ENCODE measurements at places on chromosomes 13 and 19.

GRCh38 chr19:15187026-15188007 lies 13.5 kb downstream of the NOTCH3 start:
- no peak for DNase-seq

GRCh38 chr19:7868671-7869452 lies 5.3 kb downstream of the PRR36 start:
- DNase-seq = peak; percentile 82

- DNase-seq = no peak
Measured at GRCh38 chr13:93649496-93649895, 422.9 kb downstream of the GPC6 start.

- no peak for DNase-seq
Measured at GRCh38 chr13:78997902-78998629, 339.1 kb upstream of the OBI1 start.

GRCh38 chr13:113292021-113292862 lies 4.8 kb upstream of the LAMP1 start:
- no peak for DNase-seq

DNA sequence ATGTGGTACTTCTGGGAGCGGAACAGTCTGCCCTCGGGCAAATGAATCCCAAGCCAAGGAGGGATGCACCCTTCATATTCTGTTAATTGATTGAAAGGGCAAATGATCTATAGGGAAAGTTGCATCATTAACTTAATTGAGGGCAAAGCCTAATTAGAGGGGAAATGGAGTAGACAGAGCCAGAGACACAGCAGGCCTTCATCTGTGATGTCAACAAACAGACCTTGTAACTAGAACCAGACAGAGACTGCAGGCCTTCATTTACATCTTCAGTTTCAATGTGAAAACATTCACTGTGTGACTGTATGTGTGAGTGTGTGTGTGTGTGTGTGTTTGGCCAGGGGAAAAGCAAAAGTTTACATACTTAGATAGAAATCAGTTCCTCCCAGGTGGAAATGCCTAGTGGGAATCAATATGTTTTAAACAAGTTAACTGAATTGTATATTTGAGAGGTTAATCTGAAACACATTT lies 126.4 kb downstream of the SPRY2 start:
- DNase-seq = no peak

DNA sequence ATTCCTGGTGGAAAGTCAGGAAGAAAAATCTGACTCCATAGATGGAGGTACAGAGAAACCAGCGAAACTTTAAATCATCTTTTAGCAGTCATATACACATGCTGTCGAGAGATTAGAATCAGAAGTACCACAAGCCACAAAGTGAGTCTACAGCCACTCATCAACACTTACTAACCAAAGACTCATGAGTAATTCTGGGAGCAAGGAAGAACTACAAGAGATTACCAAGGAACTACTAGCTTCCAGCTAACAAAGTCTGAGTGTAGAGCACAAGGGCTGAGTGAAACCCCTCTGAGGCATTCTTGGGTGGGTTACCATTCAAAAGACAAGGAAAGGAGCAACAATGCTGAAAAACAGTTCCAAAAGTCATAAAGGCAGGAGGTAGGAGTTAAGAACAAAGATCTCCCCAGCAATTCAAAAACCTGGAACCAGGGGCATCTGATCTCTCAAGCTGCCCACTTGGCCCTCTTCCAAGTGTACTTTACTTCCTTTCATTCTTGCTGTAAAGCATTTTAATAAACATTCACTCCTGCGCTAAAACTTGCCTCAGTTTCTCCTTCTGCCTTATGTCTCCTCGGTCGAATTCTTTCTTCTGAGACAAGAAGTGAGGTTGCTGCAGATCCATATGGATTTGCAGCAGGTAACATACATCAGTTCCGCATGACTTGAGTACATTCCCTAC lies 13.0 kb downstream of the RBM26 start:
- no peak for DNase-seq

DNA sequence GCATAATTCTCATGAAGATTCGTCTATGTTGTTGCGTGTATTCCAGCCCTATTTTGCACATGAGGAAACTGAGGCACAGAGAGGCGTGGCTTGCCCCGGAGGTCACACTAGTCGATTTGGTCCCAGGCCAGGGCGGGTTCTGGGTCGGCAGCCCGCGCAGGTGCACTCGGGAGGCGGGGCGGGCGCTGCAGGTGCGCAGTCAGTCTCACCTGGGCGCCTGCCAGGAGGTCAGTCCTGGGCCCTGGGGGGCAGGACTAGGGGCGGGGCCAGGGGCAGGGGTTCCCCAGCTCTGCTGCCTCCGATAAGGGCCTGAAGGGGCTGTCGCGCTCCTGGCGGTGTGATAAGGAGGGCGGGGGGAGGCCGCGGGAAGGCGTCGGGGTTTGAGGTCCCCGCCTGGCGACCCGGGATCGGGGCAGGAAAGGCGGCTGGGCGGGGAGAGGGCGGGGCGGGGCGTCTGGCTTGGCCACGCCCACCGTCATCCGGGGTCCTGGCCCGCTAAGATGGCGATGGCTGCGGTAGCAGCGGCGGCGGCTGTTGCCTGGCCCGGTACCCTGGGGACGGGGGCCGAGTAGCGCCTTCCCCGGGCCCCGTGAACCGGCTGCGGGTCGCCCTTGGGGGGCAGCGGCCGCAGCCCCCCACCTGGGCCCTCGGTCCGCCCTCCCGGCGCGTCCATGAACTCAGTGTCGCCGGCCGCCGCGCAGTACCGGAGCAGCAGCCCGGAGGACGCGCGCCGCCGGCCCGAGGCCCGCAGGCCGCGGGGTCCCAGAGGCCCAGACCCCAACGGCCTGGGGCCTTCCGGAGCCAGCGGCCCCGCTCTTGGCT lies at the start of gene ATG4D:
Gene ATG4D, plus strand, starts transcription at position 485 of the 822 bp plus-strand sequence. Its CDS starts 187 bp downstream, at position 672.
- peak; percentile 86 for DNase-seq

DNA sequence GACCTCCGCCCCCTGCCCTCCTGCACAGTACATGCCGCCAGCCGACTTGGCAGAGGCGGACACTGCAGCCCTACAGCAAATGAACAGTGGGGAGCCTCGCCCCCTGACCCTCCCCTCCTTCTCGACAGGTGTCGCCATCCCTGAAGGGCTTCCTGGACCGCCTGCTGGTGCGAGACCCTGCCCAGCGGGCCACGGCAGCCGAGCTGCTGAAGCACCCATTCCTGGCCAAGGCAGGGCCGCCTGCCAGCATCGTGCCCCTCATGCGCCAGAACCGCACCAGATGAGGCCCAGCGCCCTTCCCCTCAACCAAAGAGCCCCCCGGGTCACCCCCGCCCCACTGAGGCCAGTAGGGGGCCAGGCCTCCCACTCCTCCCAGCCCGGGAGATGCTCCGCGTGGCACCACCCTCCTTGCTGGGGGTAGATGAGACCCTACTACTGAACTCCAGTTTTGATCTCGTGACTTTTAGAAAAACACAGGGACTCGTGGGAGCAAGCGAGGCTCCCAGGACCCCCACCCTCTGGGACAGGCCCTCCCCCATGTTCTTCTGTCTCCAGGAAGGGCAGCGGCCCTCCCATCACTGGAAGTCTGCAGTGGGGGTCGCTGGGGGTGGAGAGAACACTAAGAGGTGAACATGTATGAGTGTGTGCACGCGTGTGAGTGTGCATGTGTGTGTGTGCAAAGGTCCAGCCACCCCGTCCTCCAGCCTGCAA lies 18.3 kb upstream of the NCCRP1 start:
- DNase-seq = no peak

GRCh38 chr13:103812971-103813370 lies 746.8 kb upstream of the SLC10A2 start:
- DNase-seq = no peak

GRCh38 chr19:52600639-52601024 lies 30.5 kb downstream of the ZNF701 start:
- no peak for DNase-seq

GRCh38 chr13:33139780-33140535 lies 123.7 kb downstream of the KL start:
- DNase-seq = no peak

- DNase-seq = no peak
Measured at GRCh38 chr13:110687736-110688135, 18.2 kb downstream of the CARS2 start.

DNA sequence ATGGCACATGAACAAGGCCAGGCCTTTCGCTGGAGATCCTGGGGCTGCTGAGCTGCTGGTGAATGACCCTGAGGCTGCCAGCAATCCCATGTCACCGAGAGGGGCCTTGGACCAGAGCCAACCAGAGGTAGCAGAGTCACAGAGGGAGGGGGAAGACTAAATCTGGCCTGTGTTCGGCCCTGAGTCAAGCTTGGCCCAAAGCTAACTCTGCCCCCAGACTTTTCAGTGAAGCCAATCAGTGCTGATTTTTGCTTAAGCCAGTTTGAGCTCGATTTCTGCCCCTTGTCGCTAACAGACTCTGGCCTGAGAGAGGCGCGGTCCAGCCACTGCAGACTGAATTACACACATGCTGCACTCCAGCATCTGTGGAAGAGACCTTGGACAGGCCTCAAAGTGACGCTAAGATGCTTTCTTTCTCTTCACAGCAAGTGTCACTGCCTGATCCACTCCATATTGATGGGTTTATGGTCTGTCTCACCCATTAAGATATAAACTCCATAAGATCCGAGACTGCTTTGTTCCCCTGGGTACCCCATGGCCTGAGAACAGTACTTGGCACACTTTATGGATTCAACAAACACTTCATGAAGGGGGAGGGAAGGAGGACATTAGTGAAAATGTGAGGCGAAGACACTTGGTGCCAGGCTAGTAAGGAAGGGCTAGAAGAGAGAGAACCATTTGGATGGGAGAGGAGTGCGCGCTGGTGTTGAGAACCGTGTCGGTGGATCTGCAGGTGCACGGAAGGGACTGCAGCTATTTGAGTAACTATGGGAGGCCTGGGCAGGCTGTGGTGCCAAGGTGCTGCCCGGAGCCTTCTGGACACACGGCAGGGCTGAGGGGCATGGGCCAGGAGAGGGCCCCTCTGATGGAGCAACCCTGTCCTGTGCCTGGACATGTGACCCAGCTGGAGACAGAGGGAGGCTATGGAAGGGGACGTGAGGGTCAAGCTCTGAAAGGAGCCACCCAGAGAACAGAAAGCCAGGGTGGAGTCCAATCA lies 17.6 kb downstream of the RANBP3 start:
- DNase-seq = no peak

- no peak for DNase-seq
Measured at GRCh38 chr19:4061683-4062418, 4.8 kb downstream of the ZBTB7A start.

DNA sequence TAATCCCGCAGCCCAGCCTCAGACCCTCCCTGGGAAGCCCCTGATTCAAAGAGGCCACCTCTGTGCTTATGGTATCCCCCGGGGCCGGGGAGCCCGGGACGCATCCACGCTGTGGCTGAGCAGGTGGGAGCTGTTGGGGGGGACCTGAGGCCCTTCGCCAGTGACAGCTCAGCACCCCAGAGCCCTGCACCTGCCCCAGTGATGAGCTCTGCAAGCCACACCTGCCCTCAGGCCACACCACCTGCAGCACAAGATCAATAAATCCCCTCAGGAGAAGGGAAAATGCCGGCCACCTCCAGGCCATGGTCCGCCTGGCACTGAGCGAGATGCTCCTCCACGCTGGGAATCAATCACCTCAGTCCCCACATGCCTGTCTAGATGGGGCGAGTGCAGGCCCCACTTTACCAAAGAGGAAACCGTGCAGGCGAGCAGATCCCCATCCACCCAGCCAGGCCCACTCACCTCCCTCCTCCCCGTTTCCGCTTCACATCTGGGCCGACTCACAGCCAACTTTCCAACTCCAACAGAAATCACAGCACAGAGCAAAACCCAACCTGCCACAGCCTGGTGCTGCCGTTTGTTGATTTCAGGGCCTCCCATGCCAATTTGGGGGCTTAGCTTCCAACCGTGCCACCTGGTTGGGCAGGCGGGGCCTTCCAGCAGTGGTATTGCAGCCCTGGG lies 12.8 kb downstream of the MOB3A start:
- peak; percentile 68 for DNase-seq

DNA sequence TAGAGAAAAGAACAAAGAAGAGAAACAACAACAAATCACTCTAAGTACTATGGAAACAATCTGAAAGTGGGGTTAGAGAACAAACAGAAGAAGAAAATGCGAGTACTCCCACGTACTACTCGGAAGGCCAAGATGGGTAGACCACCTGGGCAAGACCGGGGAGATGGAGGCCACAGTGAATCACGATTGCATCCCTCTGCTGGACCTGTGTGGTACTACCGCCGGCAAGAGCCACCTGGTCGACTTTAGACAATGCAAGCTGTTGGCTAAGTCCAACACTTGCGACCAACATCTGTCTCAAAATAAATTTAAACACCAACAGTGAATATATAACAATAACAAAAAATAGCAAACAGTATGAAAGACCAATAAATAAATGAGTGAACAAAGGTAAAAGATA lies 45.5 kb upstream of the ZNF91 start:
- DNase-seq = no peak

GRCh38 chr13:78476910-78477309 lies 126.4 kb downstream of the POU4F1 start:
- DNase-seq = no peak

DNA sequence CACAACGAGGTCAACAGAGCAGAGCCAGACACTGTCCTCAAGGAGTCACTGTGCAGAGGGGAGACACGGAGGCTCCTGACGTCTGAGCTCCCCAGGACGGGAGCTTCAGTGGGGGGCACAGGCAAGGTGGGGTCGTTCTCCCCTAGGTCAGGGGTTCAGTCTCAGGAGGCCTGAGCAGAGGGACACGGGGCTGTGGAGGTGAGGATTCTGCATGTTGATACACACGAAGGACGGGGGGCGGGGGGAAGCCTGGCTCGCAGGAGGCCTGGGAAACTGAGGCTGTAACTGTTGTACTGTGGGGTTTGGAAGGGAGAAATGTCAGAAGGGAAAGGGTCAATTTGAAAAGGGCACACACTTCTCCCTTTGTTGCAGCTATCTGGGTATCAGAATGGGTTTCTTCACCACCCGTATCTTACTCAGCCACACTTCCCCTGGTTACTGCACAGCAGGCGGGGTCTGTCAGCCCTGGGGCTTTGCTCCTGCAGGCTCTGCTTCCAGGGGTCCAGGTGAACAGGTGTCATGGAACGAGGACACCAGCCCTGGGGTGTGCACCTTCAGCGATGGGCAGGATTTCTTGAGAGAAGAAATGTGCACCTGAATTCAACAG lies 748 bp upstream of the SIGLEC8 start:
- no peak for DNase-seq

GRCh38 chr13:60584976-60585375 lies 188.0 kb downstream of the TDRD3 start:
- DNase-seq = no peak

GRCh38 chr19:49860336-49861102 lies 6.9 kb downstream of the PNKP start:
- DNase-seq = no peak

GRCh38 chr13:28542804-28543203 lies 47.9 kb upstream of the FLT1 start:
- no peak for DNase-seq

DNA sequence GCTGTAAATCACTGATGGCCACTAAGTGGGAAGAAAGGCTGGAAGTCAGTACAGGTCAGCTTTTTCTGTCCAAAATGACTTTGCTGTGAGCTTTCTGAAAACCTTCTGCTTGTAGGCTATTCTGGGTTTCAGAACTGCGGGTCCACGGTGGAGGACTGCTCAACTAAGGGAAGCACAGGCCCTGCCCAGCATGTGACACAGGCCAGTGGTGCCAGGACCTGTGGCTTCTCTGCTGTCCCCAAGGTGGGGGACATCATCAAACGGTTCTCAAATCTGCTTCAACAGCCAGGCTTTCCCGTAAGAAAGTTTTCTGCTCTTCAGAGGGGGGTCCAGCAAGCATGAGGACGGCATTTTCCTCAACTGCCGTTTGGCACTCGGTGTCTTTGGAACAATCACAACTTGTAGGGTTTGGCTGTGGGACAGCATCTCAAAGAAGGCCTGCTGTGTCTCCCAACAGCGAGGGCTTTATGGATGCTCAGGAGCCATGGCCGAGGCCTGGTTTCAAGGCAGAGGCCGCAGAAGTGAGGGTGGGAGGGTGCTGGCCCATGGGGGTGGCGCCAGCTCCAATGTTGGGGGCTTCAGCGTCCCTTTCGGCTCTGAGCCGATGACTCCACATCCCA lies 3.8 kb downstream of the SGTA start:
- no peak for DNase-seq
